ENCODE measurements at places on chromosomes 6 and 20.
A peak's percentile ranks its signal among the peaks of the same experiment; 100 is the strongest.

- DNase-seq: peak; percentile 46
These were observed 73.5 kb upstream of the LAMP5 start for GRCh38 chr20:9440892-9441291.

- DNase-seq: no peak
These were observed 83.9 kb downstream of the MAP3K7 start for GRCh38 chr6:90502866-90503407.

GRCh38 chr6:143205991-143206390 lies 145.3 kb downstream of the AIG1 start:
- peak; percentile 52 for DNase-seq

DNA sequence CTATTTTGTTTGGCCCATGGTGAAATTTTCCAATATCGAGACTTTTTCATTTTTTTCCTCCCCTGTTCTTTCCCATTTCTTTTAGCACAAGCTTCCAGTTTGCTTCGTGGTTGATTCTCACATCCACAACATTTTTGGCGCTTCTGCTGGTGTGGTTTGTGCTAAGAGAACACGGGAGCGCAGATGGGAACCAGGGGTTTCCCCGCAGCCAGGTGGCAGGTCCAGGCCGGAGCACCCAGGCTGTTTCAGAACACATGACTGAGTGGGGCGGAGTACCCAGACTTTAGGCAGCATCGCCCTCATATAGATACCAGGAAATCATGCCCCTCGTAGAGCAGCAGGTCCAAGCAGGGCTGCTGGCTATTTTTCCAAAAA lies 58.0 kb downstream of the SYTL3 start:
- no peak for DNase-seq

GRCh38 chr6:133741375-133741861 lies 147.5 kb upstream of the TCF21 start:
- DNase-seq: peak; percentile 23
